Camera-type eye (tissue), 1 donor: ENCODE measurements at places on chromosomes 2 and 18. TPM values are rescaled to one million over a fixed set of nuclear protein-coding genes. Genes with fewer than 3 reads are reported as not detected.

Gene PDE11A
- 4.4 TPM for total RNA-seq

Gene HOXD10
- 0.16 TPM for total RNA-seq

Gene B4GALT6
- total RNA-seq: 11.7 TPM

Gene PLA2R1
- 13.2 TPM for total RNA-seq
